ENCODE measurements at places on chromosomes 6 and 20. TPM values are rescaled to one million over a fixed set of nuclear protein-coding genes. Genes with fewer than 3 reads are reported as not detected.

Gene HLA-DRB5
- 66.2 TPM for total RNA-seq

Gene C6orf47
- total RNA-seq, result 20.3 TPM

- H3K27me3 ChIP-seq, result no peaks in the 10 kb centered on the region
- H3K4me1 ChIP-seq, result no peaks in the 10 kb centered on the region
- no peak overlapping the region for H3K27ac ChIP-seq
- H3K36me3 ChIP-seq, result no peaks in the 10 kb centered on the region
- H3K4me3 ChIP-seq, result no peak overlapping the region
Measured at GRCh38 chr20:9490631-9491030, 23.8 kb upstream of the LAMP5 start.

DNA sequence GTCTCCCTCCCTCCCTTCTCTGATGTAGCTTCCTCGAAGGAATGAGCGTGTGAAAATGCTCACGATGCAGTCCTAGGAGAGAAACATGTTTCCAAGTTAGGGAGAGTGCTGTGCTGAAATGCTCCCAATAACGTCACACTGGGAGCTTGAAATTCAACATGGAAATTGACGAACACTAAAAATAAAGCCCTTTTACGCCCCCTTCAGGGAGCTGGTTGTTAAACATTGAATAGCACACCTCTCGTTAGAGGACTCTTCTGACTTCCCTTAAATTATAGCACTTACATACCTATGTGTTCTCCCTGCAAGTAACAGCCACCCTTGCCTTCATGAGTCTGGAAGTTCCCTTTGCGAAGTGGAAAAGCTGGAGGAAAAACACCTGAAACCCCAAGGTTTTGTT is 88.6 kb downstream of the BFSP1 start:
- no peaks in the 10 kb centered on the region for H3K4me1 ChIP-seq
- no peaks in the 10 kb centered on the region for H3K36me3 ChIP-seq
- no peak overlapping the region for H3K27ac ChIP-seq
- DNase-seq, result no peak

- no peak overlapping the region for H3K4me3 ChIP-seq
- H3K27ac ChIP-seq, result no peak overlapping the region
- no peak for DNase-seq
- no peaks in the 10 kb centered on the region for H3K36me3 ChIP-seq
- no peaks in the 10 kb centered on the region for H3K4me1 ChIP-seq
Measured at GRCh38 chr6:157289764-157290163, 33.6 kb downstream of the TMEM242 start.

DNA sequence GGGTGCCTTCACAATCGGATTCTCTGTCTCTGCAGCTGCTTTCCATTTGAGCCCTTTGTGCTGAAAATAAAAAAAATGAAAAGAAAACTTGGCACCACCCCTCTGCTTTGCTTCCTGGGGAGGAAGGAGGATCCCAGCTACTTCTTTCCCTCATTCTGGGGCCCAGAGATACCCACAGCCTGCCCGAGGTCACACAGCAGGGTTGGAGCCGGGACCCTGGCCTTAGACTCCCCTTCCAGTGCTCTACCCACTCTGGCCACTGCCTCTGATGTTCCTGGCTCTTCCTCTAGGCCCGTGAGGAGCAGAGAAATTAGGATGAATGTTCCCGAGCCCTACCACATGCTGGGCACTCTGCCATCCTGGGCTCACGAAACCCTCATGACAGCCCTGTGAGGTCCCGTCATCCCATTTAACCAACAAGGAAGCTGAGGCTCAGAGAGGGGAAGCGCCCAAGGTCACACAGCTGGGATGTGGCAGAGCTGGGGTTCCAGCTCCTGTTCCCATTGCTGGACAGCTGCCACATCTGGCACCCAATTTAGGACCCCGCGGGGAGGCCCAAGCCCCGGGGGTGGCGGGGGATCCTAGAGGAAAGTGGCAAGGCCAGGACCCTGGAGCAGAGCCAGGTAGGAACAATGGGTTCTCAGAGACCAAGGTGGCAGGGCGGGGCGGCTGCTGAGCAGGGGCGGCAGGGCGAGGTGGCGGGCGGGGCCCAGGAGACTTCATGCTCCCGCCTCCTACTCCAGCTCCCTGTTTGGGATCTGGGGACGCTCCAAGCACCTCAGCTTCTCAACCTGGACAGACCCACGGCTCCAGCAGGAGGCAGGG is 76.6 kb downstream of the CEBPB start:
- DNase-seq, result peak; percentile 79
- H3K36me3 ChIP-seq, result no peaks in the 10 kb centered on the region
- peaks cover 17% of the 10 kb centered on the region for H3K4me1 ChIP-seq
- H3K27me3 ChIP-seq, result no peaks in the 10 kb centered on the region

DNA sequence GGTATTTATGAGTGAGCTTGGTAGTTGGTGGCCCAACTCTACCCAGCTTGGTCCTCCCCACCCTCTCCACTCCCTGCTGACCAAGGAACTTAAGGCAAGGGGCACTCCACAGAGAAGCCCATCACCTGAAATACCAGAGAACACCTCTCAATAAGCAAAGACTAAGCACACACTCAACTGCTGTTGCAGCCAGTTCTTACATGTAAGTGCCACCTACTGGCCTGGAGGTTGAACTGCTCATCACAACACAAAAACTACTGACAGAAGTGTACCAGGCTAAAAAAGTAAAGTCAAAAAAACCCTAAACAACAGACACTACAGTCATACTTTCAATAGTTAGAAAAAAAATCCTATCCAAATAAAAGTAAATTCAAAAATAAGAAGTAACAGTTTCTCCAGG is 146.2 kb downstream of the FAM83B start:
- no peaks in the 10 kb centered on the region for H3K4me1 ChIP-seq
- no peak overlapping the region for H3K27ac ChIP-seq
- DNase-seq, result no peak
- H3K4me3 ChIP-seq, result no peak overlapping the region
- no peaks in the 10 kb centered on the region for H3K27me3 ChIP-seq

- H3K36me3 ChIP-seq, result no peaks in the 10 kb centered on the region
- peak; percentile 48 for DNase-seq
- H3K4me3 ChIP-seq, result no peak overlapping the region
- peaks cover 3% of the 10 kb centered on the region for H3K4me1 ChIP-seq
- H3K27ac ChIP-seq, result no peak overlapping the region
- no peaks in the 10 kb centered on the region for H3K27me3 ChIP-seq
Measured at GRCh38 chr20:17538517-17539170, 7.5 kb upstream of the BFSP1 start.

GRCh38 chr6:119523556-119523955 is 174.0 kb upstream of the MAN1A1 start:
- no peak for DNase-seq
- H3K4me1 ChIP-seq, result no peaks in the 10 kb centered on the region
- H3K27ac ChIP-seq, result no peak overlapping the region

- H3K36me3 ChIP-seq, result no peaks in the 10 kb centered on the region
- no peaks in the 10 kb centered on the region for H3K4me1 ChIP-seq
- H3K27ac ChIP-seq, result no peak overlapping the region
- no peak for DNase-seq
Measured at GRCh38 chr20:3711484-3711941, 887 bp downstream of the SIGLEC1 start.

Measured in breast epithelium (tissue), 4 donors.